GM06990 (cell line): ENCODE measurements at places on chromosomes 4 and X.

DNA sequence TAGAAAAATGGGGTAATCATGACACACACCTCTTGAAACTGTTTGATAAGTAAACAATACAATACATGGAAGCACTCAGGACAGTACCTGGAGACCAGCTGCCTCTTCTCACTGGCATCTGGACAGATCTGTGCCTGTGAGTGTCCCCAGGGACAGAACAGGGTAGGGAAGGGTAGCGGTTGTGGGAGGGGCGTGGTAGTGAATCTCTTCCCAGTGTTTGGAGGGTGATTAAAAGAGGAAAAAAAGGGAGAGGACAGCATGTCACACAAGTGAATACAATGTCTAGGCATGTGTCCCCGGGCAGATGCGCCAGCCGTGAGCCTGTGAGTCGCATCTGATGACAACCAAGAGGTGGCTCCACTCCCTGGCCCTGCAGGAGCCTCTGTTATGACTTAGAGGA is 138.8 kb upstream of the MSX1 start:
- no peak for DNase-seq

DNA sequence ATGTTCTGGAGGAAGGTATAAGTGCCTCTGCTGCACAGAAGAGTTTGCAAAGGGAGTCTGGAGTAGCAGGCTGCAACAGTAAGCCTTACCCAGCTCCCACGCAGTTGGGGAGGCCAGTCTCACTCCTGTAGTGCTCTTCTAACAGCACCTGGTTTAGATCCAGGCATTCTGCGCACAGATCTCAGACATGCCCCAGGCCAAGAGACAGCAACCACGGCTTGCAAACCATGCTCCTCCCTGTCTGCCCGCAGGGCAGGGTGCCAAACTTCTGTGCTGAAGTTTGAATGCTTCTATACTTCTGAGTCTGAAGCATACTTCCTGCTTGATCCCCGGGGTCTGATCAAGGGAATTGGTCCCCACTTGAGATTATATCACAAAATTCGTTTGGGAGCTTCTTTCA is 106.3 kb downstream of the LINC00632 start:
- no peak for DNase-seq

- no peak for DNase-seq
Measured at GRCh38 chr4:87058356-87059073, 123.7 kb downstream of the AFF1 start.

- DNase-seq = no peak
Measured at GRCh38 chrX:46727441-46727840, 31.5 kb downstream of the SLC9A7 start.

GRCh38 chr4:159500861-159501260 is 398.0 kb downstream of the RAPGEF2 start:
- DNase-seq = no peak

- peak; percentile 11 for DNase-seq
Measured at GRCh38 chr4:88219099-88219498, 60.7 kb upstream of the ABCG2 start.

- DNase-seq = no peak
Measured at GRCh38 chr4:150477869-150478268, 104.1 kb upstream of the MAB21L2 start.

GRCh38 chr4:128350449-128351045 is 62.9 kb upstream of the PGRMC2 start:
- DNase-seq = no peak

DNA sequence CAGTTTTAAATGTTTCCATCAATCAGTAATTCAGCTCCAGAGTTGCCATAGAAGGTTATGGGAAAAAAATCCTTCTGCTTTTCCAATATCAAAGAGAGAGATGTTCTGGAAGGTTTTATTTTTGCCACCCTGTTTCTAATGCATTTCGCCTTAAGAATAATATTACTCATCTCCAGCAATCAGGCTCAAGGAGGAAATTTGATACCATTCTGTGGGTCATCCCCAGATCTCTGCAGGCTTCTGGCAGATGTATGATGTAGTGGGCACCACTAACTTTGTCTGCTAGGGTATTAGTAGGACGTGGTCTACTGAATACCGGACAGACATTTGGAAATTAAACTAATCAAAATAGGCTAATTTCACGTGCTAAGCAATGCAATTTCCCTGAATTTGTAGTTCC is 645.4 kb upstream of the TENM3 start:
- DNase-seq = no peak

DNA sequence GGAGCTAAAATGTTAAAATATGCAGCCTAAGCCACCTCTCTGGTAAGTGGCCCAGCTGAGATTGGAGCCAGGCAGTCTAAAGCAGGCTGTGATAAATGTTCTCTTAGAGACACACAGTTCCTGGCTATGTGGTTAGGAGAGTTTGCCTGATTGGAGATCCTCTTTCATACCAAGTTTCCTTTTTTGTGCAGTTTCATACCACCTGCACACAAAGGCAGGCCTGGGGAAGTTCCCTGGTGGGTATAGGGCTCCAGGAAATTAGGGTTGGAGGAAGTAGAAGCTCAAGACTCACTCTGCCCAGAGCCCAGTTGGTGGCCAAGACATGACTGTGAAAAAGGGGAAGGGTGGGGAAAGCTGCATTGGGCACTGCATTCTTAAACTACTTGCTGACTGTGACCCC is 16.9 kb downstream of the CYBB start:
- DNase-seq = no peak

- DNase-seq = no peak
Measured at GRCh38 chrX:21770631-21771321, 12.9 kb upstream of the SMPX start.

GRCh38 chr4:75596061-75596460 is 34.3 kb downstream of the CDKL2 start:
- no peak for DNase-seq

GRCh38 chr4:165403637-165404036 is 24.8 kb downstream of the CPE start:
- no peak for DNase-seq

GRCh38 chrX:41526271-41526670 is 79.1 kb downstream of the NYX start:
- no peak for DNase-seq

- no peak for DNase-seq
Measured at GRCh38 chrX:103910430-103910829, 52.0 kb upstream of the TMSB15B start.
